ENCODE measurements at places on chromosomes 11 and 22. TPM values are rescaled to one million over a fixed set of nuclear protein-coding genes. Genes with fewer than 3 reads are reported as not detected.

OR2AG2 gene
- total RNA-seq: 0.10 TPM

MMP8 gene
- total RNA-seq: 0.07 TPM

MAJIN gene
- total RNA-seq: not detected

MS4A12 gene
- not detected for total RNA-seq

C2CD3 gene
- total RNA-seq: 14.8 TPM
